ENCODE measurements at places on chromosomes 5 and 9.

DNA sequence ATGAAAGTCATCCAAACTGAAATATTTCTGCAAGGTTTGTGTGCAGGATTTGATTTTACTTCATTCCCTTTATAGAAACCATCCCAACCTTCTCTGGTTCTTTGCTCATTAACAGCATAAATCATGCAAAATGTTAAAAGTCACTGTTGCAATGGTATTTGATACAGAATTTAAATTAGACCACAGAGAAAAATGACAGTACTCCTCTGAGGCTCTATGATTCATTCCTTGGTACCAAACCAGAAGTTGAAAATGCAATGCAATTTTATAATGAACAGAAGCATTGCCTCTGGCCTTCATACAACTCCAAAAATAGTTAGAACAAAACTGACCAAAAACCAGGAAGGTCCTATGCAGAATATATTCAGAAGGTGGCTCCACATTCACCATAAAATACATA lies 607.1 kb downstream of the TLE1 start:
- DNase-seq: peak; percentile 76

- peak; percentile 36 for DNase-seq
Observed at GRCh38 chr5:6436715-6437331, 11.8 kb upstream of the UBE2QL1 start.

DNA sequence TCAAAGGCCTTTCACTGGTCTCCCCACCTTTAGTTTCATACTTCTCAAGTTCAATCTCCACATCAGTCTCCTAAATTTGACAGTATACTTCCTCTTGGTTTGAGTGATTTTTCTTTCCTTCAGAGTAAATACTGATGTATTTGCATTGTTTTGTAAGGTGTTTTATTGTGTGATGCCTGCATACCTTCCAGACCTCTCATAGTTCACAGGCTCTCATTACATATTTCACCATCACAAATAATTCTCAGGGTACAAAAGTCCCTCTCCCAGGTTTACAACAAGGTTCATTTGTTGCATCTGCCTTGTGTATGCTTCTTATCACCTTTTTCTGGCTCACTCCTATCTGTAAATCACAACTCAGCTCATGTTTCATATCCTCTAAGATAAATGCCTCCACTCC lies 22.2 kb upstream of the TUSC1 start:
- DNase-seq: peak; percentile 17

GRCh38 chr9:38003230-38003629 lies 65.8 kb downstream of the SHB start:
- no peak for DNase-seq

GRCh38 chr5:139660105-139660922 lies 12.2 kb downstream of the CXXC5 start:
- DNase-seq: peak; percentile 93

DNA sequence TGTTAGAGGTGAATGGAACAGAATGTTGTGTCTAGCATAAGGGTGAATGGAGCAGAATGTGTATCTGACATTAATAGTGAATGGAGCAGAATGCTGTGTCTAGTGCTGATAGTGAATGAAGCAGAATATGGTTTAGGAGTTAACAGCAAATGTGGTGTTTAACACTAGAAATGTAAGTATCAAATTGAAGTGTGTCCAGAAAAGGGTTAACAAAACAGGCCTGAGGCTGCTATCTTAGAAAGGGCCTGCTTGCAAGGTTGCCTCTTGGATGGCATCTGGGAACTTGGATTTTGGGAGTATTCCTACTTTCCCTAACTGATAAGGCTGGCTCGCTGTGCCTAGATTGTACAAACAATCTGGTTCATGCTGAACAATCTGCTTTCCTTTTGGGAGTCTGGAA lies 76.1 kb downstream of the G3BP1 start:
- DNase-seq: no peak

DNA sequence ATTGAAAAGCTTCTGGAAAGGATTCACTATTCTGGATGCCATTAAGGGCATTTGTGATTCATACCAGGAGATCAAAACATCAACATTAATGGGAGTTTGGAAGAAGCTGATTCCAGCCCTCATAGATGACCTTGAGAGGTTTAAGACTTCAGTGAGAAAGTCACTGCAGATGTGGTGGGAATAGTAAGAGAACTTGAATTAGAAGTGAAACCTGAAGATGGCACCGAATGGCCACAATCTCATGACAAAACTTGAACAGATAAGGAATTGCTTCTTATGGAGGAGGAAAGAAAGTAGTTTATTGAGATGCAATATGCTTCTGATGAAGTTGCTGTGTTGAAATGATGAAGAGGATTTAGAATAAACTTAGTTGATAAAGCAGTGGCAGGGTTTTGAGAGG lies 254.6 kb upstream of the SLC24A2 start:
- no peak for DNase-seq

GRCh38 chr9:80440724-80441123 lies 869.0 kb downstream of the TLE4 start:
- DNase-seq: no peak

- DNase-seq: peak; percentile 91
Observed at GRCh38 chr5:72503888-72504491, 3.2 kb downstream of the ZNF366 start.

DNA sequence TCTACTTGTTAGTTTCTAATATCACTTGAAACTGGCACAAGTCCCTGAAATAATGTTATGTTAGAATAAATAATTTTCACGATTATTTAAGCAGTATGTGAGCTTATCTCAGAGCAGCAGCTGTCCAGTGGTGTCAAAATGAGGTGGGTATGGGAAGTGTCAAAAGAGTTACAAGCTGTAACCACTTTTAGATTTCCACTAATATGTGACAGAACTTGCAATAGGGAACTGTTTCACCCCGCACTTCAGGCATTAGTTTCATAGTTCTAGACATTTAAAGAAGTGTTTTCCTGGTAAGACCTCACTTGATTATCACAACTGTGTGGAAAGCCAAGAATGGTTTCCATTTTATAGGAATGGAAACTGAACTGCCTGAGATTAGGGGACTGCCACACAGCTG lies 2.9 kb upstream of the ISCA1 start:
- no peak for DNase-seq

DNA sequence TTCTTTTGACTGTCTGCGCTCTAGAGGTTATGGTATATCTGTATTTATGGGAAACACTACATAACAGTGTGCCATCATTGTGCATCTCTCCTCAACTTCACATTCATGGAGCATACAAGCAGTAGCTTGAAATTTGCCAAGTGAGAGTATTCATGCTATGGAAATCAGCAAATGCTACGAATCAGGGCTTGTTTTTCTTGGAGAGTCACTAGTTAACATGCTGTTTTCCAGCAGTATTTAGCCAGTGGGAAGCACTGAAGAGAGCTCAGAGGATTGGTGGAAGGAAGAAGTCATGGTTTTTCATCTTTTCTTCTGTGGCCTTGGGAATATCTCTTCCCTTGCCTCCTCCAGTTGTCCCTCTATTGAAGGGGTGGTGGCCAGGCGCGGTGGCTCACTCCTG lies 303.0 kb downstream of the PSAT1 start:
- no peak for DNase-seq

DNA sequence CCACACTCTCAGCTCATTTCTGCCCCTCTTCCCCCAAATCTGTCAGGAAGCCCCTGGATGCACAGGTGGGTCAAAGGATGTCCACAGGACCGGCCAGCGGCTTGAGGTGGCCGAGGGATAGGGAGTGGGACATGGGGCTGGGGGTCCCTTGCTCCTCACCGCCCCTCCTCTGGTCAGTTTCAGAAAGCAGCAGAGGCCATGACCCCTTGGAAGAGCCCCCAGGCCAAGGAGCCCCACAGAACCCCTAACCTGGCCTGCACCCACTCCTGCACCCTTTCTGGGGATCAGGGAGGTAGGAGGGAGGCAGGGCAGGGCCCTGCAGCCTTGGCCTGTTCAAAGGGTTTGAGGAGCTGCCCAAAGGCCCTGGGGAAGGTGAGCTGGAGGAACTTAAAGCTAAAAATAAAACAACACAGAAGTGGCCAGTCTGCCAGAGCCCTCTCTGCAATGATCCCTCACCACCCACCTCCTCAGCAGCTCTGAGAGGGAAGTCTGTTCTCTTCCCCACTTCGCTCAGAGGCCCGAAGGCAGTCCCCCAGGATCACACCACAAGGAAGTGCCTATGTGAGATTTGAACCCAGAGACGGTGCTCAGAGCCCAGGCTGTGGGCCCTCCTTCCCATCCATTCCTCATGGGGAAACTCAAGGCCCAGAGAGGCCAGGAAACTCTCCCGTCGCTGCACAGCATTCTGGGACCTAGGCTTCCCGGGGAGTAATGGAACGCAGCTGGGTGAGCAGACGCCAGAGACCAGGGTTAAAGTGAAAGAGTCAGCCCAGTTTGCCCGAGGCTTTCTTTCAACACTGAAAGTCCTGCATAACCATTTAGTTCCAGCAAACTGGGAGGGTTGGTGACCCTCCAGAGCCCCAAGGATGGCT lies 910 bp downstream of the ENG start:
- no peak for DNase-seq

DNA sequence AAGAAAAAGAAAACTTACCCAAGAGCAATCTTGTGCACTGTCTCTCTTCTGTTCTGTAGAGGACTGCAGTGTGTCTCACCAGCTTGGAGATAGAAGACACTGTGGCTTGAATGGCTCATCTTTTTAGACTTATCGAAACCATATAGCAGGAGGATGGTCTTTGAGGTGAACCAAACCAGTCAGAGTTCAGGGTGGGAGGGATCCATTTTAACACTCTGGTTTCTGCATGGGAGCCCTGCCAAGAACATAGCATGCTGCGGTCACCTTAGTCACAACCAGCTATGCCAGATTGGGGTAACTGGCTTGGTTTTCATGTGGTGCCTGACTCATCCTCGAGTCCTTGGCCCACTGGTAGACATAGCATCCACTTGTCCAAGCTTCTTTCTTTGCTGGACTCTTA lies 135.1 kb downstream of the PAPPA start:
- DNase-seq: peak; percentile 99

DNA sequence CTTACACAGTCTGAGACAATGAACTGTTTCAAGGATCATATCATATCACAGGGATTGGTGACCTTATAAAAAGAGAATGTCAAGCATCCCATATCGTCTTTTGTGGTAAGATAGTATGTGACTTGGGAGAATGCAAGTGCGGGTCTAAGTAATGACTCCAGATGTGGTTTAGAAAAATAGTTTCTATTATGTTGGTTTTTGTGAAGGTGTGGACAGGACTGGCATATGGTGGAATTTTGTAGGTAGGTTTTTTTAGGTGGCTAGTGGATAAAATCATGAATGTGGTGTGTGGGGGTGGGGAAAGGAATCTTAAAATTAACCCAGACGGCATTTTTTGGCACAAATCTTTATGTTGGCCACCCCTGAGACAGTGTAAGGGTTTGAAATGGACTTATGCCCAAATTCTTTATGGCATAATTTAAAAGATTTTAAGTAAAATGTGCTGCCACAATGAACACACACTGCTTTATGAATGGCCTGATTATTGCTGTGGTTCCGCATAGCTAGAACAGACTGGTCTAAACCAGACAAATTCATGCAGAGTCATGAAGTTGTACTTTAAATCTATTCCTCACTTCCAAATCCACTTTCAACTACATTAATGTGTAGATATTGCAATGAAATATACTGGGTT lies 204.8 kb upstream of the HAPLN1 start:
- DNase-seq: peak; percentile 88

GRCh38 chr5:176319827-176320554 lies 41.6 kb downstream of the KIAA1191 start:
- peak; percentile 20 for DNase-seq

DNA sequence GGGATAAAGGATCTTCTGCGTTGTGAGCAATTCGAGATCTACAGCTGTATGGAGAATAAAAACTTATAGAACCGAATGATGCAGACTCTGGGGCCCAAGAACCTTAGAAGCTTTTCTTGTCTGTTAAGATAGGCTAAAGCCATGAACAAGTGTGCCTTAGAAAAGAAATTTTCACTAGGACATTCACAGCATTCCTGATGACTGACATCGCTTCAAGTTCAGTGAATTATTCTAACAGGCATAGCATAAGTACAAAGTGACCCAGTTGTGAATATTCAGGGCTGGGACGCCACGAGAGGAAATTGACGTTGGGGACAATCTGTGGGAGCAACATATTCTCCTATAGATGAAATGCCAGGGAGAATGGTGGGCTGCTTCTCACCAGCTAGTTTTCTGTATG lies 32.0 kb upstream of the PANK3 start:
- no peak for DNase-seq

GRCh38 chr5:123659011-123659410 lies 147.0 kb downstream of the CSNK1G3 start:
- DNase-seq: peak; percentile 28

DNA sequence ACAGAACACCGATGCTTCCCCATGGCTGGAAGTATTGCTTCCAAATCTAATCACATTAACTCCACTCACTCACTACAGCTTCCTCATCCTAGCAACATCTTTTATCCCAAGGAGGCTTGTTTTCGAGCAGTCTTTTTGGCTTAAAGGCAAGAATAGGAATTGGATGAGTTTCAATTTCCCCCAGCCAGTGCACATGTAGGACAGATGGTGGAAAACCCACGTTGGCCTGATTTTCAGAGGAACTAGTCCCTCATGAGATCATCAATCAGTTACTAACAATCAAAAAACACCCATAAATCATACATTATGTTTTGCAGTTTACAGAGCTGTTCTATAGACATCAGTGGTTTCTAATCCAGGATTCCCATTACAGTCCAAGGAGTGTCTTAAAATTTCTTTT lies 48.5 kb upstream of the AGXT2 start:
- no peak for DNase-seq

DNA sequence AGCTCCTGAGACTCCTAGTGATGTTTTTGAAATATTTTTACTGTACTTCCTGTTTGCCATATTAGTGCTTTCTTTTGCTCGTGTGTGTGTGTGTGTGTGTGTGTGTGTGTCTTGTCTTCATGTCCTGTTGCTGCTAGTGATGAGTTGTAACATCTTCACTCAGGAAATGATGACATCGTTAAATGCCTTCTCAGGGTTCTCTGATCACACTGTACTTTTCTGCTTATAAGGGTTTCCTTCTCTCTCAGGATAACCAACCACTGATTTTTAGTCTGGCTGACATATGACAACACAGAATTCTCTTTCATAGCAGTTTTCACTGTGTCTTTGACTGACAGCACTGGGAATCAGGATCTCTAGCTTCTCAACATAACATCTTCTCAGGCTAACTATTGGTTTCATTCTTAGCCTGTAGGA lies 16.1 kb downstream of the SV2C start:
- no peak for DNase-seq

GRCh38 chr5:158832096-158832685 lies 267.5 kb downstream of the EBF1 start:
- DNase-seq: no peak

- DNase-seq: no peak
Observed at GRCh38 chr9:136840140-136840876, 2.0 kb upstream of the AJM1 start.

- DNase-seq: no peak
Observed at GRCh38 chr5:67028941-67029340, 167.7 kb downstream of the CD180 start.
